ENCODE measurements at places on chromosomes 5 and 9.
A peak's percentile ranks its signal among the peaks of the same experiment; 100 is the strongest.

GRCh38 chr9:4750023-4750673 lies 9.1 kb upstream of the AK3 start:
- no peak for DNase-seq

- DNase-seq, result no peak
Observed at GRCh38 chr5:167822241-167822640, 469.2 kb upstream of the WWC1 start.

DNA sequence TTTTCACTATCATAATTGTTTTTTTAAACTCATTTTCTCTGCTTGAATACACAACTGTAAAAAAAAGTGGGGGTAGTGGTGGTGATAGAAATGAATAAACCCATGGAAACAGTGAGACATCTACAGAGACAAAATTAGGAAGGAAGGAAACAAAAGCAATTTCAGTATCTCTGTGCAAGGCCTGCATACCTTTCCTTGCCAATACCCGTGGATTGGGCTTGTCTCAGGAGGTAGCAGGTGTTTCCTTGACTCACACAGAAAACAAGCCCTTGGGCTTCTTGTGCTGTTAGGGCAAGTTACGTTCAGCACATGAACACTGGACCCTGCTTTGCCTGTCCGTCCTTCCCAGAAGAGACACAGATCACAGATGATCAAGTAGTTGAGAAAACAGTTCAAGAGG lies 372.2 kb downstream of the ZSWIM6 start:
- no peak for DNase-seq

DNA sequence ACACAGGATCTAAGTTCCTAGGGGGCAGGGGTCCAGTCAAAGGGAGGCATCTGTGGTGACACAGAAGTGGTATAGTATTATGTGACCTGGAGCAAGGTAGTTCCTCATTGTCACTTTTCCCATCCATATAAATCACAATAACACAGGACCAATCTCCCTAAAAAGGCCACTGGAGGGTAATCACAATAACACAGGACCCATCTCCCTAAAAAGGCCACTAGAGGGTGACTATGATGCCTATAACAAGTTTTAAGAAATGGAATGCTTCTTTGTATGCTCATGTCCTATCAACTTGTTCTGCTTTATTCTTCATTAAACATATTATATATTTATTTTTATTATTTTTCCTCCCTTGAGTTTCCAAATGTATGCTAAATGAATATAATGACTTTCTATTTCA lies 254.6 kb downstream of the ASTN2 start:
- no peak for DNase-seq

GRCh38 chr9:130482463-130482862 lies 37.7 kb downstream of the ASS1 start:
- DNase-seq, result no peak

DNA sequence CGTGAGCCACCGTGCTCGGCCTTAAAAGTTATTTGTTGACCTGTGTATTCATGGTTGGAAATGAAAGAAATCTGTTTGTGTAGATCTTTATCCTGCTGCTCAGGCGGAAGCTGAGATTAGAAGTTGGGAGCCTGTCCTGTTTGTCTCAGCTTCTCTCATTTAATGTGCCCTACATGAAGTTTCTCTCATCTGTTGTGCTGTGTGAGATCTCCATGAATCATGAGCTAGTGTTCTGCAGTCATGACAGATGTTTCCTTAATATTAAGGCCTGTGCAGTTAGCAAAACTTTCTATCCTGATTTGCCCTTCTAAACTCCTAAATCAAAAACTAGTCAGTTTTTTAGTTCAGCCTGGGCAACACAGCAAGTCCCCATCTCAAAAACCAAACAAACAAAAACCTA lies 59.5 kb downstream of the FAM78A start:
- DNase-seq, result no peak

DNA sequence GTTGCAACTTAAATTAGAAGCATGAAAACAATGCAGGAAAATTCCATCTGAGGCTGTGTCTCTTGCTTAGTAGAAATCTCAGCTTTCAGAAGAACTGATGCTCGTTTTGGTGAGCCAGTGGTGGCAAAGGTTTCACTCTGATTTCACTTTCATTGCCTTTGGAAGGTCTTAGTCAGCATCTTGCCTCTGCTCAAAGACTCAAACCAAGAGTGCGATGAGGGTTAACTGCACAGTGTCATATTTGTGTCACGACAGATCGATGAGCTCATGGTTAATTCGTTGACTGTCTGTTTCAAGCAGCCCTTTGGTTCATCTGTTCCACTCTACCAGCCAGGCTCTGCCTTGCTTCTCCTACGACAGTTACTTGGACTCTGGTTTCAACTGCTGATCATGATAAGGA lies 331.3 kb upstream of the KIF2A start:
- DNase-seq, result no peak

DNA sequence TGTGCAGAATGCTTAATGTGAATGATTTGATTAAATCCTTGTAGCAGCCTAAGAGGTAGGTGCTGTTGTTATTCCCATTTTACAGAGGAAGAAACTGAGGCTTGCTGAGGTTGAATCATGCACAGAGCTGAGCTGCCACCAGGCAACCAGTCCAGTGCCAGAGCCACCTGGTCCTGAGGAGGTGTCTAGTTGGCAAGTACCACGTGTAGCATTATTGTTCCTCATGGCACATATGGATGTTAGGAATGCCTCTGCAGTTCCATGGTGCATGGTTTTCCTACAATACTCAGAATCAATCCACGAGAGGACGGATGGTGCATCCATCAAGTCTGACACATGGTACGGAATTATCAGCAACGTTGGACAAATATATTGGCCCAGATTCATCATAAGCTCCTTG lies 8.9 kb downstream of the UBE2QL1 start:
- no peak for DNase-seq

GRCh38 chr9:9016597-9016996 lies 1217.0 kb upstream of the DMAC1 start:
- DNase-seq, result no peak

GRCh38 chr5:17118631-17119030 lies 98.8 kb upstream of the BASP1 start:
- peak; percentile 53 for DNase-seq

- no peak for DNase-seq
Observed at GRCh38 chr5:181237729-181238385, 5.8 kb downstream of the RACK1 start.

DNA sequence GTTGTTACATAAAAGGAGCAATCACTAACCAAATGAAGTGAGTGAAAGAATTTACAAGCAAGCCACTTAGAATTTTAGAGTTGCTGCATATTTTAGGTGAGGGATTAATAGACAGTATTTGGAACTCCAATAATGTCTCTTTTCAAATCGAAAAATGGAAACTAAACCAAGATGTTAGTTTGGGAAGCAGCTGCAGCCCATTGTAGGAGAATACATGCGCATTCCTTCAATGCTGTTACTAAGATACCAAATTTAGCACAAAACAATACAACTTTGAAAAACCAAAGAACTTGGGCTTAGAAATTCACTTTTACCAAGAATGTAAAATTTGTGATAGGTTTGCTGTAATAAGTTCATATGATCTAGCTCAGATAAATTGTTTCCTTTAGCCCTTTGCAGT lies 411.8 kb upstream of the CDH6 start:
- DNase-seq, result no peak

GRCh38 chr5:155726267-155726666 lies 600.7 kb upstream of the SGCD start:
- no peak for DNase-seq

GRCh38 chr9:117596678-117597077 lies 107.5 kb upstream of the TLR4 start:
- DNase-seq, result no peak

- no peak for DNase-seq
Observed at GRCh38 chr5:87885758-87886157, 382.9 kb downstream of the TMEM161B start.

- DNase-seq, result no peak
Observed at GRCh38 chr9:134247918-134248631, 78.2 kb upstream of the RXRA start.

- no peak for DNase-seq
Observed at GRCh38 chr9:21081999-21082398, 4.3 kb upstream of the IFNB1 start.

DNA sequence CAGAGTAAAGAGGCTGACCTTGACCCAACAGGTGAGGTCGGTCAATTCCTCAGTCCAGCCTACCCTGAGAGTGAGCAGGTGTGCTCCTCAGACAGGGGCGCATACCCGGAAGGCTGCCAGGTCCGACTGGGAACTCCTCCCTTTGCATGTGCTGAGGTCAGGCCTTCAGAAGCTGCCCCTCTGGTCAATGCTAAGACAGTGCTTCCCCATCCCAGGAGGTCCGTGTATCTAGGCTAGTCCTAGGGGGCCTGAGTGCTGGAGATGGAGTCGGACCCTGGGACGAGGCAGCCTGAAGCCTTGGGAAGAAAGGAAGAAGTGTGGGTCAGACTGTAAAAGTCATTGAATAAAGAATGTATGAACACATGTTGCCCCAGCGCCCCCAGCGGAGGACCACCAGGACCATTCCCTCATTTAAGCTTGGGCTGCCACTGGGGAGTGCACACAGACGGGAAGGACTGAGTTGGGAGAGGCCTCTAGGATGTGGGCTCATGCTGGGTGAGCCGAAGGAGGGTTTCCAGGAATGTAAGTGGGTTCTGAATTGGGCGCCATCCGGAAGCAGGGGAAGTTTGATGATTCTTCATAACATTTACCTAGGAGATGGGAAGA lies 41.0 kb upstream of the GFPT2 start:
- no peak for DNase-seq

GRCh38 chr5:61933787-61934626 lies 372.0 kb upstream of the KIF2A start:
- DNase-seq, result no peak

DNA sequence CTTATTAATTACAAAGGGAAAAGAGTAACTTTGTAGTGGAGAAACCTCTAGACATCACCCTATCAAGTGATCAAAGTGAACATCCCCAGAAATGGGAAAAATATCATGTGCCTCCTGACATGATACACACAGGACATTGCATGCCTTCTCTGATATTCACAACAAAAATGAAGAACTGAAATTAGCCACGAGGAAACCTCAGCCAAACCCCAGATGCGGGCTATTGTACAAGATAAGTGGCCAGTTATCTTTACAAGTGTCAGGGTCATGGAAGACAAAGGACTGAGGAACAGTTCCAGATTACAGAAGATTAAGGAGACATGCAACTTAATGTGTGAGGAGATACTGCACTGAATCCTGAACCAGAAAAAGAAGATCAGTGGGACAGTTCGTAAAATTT lies 23.8 kb upstream of the NPM1 start:
- DNase-seq, result no peak

DNA sequence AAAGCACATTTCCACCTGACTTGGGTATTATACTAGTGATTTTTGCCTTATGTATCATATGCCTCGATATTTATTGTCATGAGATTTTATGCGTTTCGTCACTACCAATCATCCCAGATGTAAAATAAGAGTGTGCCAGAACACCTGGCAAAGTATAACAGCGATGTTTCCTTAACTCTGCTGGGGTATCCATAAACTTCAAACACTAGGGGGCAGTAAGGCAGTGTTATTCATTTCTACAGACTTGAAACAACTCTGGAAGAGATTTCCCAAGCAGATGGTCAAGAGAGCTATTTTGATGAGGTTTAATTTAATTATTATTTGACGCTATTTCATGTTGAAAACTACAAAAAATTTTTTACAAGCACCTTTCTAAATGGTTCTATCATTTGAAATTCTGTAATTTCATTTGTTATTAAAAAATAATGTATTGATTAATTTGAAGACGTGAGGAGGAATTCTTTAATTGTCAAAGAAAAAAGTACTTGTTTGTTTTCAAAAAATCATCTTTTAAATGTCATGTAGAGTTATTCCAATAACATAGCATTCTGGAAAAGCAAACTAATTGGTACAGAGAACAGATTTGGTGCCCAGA lies 388.5 kb upstream of the CTNND2 start:
- peak; percentile 24 for DNase-seq

- DNase-seq, result no peak
Observed at GRCh38 chr9:131233995-131234394, 42.3 kb downstream of the FAM78A start.

- DNase-seq, result no peak
Observed at GRCh38 chr5:141662028-141662427, 10.8 kb upstream of the FCHSD1 start.

GRCh38 chr9:110140276-110140675 lies 67.7 kb downstream of the C9orf152 start:
- no peak for DNase-seq

DNA sequence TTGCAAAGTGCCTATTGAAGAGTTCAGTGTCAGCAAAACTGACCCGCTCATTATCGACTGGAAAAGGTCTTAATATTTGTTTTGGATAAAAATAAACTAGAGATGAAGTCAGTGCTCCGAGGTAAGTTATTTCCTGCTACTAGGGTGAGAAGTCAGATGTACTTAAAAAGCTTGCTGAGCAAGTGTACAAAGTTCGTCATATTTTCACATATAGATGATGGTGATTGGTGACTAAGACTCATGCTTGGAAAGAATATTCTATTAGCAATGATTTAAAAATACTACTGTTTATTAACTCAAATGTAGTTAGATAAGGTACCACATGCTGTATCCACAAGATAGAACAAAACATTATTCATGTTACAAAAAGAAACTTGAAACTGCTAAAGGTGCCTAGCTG lies 643.7 kb downstream of the GABRG2 start:
- no peak for DNase-seq

- no peak for DNase-seq
Observed at GRCh38 chr9:13690595-13690994, 411.1 kb upstream of the MPDZ start.

DNA sequence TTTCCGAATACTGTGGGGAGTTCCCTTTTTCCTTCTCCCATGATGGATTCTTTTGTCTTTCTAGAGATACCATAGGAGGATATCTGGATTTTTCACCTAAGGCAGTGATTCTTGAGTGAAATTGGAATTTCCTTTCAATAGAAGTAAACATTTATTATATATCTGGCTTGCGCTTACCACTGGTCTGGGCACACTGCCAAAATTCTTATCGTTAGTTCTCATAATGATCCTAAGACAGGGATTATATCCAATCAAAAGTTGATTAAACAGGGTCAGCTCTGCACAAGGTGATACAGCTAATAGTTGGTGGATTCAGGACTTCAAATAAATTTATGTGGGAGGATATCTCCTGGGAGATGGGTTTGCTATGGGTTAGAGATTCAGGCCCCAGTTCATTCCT lies 9.6 kb downstream of the TLE4 start:
- DNase-seq, result no peak

- no peak for DNase-seq
Observed at GRCh38 chr9:83036043-83036442, 26.9 kb downstream of the RASEF start.

DNA sequence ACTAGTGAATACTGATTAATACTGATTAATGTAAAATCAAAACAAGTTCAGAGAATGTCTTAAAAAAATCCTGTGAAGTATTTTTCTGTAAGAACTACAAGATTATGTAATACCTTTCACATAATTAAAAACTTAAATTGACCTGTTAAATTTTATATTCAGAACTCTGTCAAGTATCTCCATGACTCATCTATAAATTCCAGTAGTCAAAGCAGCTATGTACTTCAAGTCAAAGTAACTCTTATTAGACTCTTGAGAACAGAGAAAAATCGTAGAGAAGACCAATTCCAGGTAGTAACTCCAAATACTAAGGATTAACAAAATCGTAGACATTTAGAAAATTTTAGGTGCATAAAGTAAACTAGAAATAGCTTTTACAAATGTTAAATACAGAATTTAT lies 77.1 kb downstream of the HOMER1 start:
- DNase-seq, result no peak
